ENCODE measurements at places on chromosomes 12 and 14. TPM values are rescaled to one million over a fixed set of nuclear protein-coding genes. Genes with fewer than 3 reads are reported as not detected.

IL31 gene
- not detected for total RNA-seq

TMEM63C gene
- total RNA-seq = 1.8 TPM

RHOJ gene
- total RNA-seq = not detected

SERPINA3 gene
- total RNA-seq = 10.6 TPM

CMA1 gene
- total RNA-seq = not detected

TMEM132D gene
- not detected for total RNA-seq

TAS2R10 gene
- not detected for total RNA-seq

AQP2 gene
- total RNA-seq = not detected

ARHGAP9 gene
- total RNA-seq = 0.94 TPM

MYH6 gene
- 0.03 TPM for total RNA-seq

CD4 gene
- not detected for total RNA-seq

ANKRD33 gene
- total RNA-seq = not detected

FITM1 gene
- not detected for total RNA-seq

CLEC2A gene
- not detected for total RNA-seq

GAS2L3 gene
- 7.4 TPM for total RNA-seq

ACRBP gene
- 0.24 TPM for total RNA-seq

BCL7A gene
- total RNA-seq = 10.7 TPM

PAX9 gene
- total RNA-seq = 3.2 TPM

MYF6 gene
- not detected for total RNA-seq

ARHGDIB gene
- total RNA-seq = 1.3 TPM

CEBPE gene
- not detected for total RNA-seq

ZNF891 gene
- total RNA-seq = 0.46 TPM

FZD10 gene
- not detected for total RNA-seq

RNF212B gene
- total RNA-seq = not detected

CCDC60 gene
- total RNA-seq = not detected

PTHLH gene
- 17.9 TPM for total RNA-seq

CLEC9A gene
- not detected for total RNA-seq

CD27 gene
- total RNA-seq = not detected

RPGRIP1 gene
- 0.20 TPM for total RNA-seq

LAG3 gene
- 2.1 TPM for total RNA-seq

RTN1 gene
- total RNA-seq = not detected
